ENCODE measurements at places on chromosomes 16 and 17.

GRCh38 chr17:41402161-41402560 lies 4.8 kb upstream of the KRT31 start:
- DNase-seq, result no peak

- no peak for DNase-seq
Measured at GRCh38 chr16:23807028-23807427, 28.8 kb upstream of the PRKCB start.

DNA sequence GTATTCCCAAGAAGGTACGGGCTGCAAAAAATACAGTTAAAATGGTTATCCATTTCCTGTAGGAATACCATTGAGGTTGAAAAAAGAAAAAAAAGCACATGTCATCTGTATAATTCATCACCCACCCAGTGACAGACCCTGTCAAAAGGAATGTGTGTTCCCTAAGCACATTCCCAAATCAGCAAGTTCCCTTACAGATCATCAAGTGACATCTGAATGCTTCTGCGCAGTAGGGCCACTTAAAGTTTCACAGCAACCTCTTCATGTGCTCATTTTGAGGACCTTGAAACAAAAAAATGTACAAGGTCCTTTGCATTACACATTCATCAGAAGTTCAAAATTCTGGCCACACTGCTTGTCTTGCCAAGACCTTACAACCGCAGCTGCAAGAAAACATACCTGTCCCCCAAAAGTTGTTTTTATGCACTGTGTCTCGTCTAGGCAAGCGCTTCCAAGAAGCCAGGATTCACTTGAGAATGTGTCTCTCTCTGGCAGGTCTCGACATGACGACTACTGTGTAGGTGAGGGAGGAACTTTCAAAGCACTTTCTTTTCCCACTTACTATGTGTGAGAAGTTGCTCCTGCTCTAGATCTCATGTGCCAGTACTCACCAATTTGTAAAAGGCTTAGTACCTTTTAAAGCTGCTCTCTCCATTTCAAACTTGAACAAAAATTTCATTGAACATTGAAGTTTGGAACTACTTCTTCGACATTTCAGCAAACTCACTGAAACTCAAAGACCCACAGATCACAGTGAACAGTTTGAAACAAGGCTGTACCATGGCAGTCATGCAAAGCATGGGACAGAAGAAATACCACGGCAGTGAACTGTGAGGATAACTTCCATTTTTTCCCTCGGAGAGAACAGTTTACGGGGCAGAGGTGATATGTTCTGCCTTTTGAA lies 4.3 kb upstream of the POLG2 start:
- DNase-seq, result no peak

DNA sequence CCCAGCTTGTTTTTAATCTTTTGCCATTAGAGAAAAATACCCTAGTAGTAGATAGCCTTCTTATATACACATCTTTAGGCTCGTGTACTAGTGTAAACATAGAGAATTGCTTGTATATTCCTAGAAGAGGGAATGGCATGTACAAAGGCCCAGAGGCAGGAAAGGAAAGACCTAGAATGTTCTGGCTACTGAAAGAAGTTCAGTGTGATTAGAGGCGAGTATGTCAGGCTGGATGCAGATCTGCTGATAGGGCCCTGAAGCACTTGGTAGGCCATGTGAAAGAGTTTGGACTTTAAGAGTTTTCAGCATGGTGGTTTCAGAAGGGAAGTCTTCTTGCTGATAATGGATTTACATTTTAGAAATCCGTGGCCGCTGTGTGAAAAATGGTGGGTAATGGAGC lies 17.4 kb downstream of the CTCF start:
- DNase-seq, result no peak

DNA sequence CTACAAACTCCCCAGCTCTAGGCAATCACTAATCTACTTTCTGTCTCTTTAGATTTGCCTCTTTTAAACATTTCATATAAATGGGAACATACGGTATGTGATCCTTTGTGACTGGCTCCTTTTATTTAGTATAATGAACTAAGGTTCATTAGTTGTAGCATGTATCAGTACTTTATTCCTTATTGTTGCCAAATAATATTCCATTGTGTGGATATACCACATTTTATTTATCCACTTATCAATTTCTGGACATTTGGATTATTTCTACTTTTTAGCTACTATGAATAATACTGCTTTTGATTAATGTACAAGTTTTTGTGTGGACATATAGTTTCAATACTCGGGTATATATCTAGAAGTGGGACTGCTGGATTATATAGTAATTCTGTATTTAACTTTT lies 7.9 kb downstream of the DDX19B start:
- DNase-seq, result no peak

- DNase-seq, result no peak
Measured at GRCh38 chr17:17815062-17815406, 21.8 kb downstream of the SREBF1 start.

DNA sequence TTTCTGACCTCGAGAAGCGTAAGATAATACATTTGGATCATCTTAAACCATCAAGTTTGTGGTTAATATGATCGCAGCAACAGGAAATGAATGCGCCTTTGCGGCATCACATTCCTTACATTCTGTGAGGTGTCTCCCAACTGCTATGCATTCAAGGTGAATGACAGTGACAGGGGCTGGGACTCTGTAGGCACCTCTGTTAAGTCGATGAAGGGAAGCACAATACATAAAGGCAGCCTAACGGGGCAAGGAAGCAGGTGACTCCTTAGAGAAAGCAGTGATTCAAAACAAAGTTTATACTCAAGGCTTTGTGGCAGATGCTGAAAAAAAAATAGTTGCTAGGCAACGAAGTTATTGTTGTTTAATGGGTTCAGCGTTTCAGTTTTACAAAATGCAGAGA lies 21.6 kb upstream of the EVPL start:
- no peak for DNase-seq

GRCh38 chr17:77963441-77963840 lies 4.9 kb downstream of the TNRC6C start:
- DNase-seq, result no peak

DNA sequence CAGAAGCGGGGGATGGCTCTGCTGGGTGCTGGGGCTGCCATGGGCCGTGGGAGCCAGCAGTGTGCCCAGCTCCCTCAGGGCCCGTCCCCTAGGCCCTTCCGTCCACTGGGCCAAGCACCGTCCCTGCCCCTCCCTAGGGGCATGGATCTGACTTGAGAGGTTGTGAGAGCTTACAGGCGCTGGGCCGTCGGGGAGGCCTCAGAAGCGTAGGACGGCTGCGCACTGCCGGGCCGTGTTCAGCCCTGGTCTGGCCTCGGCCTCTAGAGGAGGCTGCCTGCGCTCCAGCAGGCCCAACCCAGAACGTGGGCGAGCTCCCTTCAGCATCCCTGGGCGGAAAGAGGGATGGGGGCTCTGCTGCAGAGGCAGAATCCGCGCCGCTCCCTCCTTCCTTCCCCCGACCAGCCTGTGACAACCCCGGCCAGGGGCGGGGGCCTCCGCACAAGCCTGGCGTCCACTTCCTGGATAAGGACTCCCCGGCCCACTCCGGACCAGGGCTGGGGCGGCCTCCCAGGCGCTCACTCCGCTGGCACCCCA lies 685 bp upstream of the MPG start:
- DNase-seq, result peak; percentile 83

- no peak for DNase-seq
Measured at GRCh38 chr17:47325176-47325575, 1.4 kb downstream of the EFCAB13 start.

DNA sequence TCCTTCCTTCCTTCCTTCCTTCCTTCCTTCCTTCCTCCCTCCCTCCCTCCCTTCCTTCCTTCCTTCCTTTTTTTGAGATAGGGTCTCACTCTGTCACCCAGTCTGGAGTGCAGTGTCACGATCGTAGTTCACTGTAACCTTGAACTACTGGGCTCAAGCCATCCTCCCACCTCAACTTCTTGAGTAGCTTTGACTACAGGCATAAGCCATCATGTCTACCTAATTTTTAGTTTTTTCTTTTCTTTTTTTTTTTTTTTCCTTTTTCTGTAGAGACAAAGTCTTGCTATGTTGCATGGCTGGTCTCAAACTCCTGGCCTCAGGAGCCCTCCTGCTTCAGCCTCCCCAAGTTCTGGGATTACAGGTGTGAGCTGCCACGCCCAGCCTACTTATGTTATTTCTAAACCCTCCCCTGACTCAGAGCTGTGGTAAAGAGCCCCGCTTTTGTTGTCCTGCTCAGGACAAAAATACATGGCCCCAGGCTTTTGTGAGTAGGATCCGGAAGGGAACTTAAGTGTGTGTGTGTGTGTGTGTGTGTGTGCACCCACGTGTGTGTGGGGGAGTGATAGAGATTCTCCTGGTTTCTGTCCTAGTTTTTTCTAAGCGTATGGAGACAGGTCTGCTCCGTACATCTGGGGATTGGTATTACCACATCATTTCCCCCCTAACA lies 67.1 kb downstream of the PRKCB start:
- DNase-seq, result no peak

DNA sequence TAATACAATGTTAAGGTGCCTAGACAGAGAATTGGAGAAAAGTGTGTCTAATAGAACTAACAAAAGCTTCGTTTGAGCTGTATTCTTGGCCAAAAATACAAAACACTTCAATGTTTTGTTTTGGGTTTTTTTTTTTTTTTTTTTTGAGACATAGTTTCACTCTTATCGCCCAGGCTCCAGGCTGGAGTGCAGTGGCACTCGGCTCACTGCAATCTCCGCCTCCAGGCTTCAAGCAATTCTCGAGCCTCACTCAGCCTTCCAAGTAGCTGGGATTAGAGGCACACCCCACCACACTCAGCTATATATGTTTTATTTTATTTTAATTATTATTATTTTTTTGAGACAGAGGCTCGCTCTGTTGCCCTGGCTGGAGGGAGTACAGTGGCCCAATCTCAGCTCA lies 38.3 kb upstream of the CARMIL2 start:
- DNase-seq, result no peak

DNA sequence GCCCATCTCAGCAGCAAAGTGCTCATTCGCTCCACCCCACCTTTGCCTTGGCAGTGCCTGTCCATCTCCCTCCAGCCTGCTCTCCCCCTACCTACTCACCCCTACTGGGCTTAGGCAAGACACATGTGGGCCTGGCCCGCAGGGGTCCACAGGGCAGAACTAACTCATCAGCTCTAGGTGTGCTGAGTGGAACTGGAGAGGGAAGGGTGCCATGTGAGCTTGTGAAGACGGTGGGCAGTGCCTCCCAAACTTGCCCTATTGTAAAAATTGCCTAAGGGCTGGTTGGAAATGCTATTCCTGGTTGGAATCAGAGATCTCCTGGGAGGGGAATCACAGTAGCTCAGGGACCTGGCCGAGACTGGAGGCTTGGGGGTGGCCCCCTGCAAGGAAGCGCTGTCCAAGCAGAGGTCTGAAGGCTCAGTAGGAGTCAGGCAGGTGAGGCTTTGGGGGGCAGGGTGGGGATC lies 29.1 kb upstream of the TNS4 start:
- no peak for DNase-seq

All from GM13976 (cell line).